ENCODE measurements at places on chromosomes 4 and X.

- no peak for DNase-seq
Observed at GRCh38 chr4:21733894-21734630, 214.5 kb downstream of the KCNIP4 start.

- no peak for DNase-seq
Observed at GRCh38 chr4:13541720-13542576, 2.4 kb downstream of the NKX3-2 start.

DNA sequence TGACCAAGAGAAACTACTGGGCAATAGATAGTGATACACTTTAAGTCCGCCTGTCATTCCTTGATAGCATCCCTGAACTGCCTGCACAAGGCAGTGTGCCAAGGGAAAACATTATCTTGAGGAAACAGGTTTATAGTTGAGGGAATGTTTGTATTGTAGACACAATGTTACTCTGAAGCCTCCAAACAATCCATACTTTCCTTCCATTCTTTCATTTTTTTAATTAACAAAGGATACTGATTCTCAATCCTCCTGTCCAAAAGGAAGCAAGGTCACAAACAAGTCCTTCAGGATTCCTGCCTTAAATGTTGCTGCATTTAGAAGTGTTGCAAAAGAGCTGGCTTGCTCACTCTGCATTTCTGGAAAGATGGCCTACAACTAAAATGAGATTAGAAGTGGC, 61.7 kb upstream of the PRSS48 start:
- no peak for DNase-seq

GRCh38 chrX:3699821-3700381, 13.5 kb downstream of the PRKX start:
- peak; percentile 1 for DNase-seq

DNA sequence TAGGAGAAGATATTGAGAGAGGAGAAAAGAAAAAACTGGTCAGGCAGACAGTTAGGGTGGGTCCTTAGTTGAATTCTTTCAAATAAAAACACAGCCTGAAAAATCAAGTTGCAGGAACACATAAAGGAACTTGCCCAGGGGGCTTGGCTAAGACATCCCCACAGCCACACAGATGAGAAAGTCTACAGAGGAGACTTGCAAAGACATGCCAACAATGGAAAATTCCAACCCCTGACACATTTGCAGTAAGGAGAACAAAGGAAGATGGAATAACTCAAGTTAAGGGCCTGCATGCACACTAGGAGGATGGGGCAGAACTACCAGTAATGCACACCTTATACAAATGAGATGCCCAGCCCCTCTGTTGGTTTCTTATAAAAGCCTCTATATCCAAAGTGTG, 197.6 kb downstream of the CPXCR1 start:
- DNase-seq, result no peak
